ENCODE measurements at places on chromosomes 4 and X. TPM values are rescaled to one million over a fixed set of nuclear protein-coding genes. Genes with fewer than 3 reads are reported as not detected.

The CHM gene
- 33.2 TPM for total RNA-seq

The CXCL10 gene
- total RNA-seq = not detected

The PGRMC1 gene
- total RNA-seq = 159 TPM

The HAUS3 gene
- total RNA-seq = 10.6 TPM

The SLC10A4 gene
- total RNA-seq = not detected

The ACE2 gene
- total RNA-seq = not detected

The CENPI gene
- 13.0 TPM for total RNA-seq

The ATP1B4 gene
- total RNA-seq = not detected
